Immature natural killer cell (primary cell): ENCODE measurements at places on chromosomes 2 and 18. TPM values are rescaled to one million over a fixed set of nuclear protein-coding genes. Genes with fewer than 3 reads are reported as not detected.

GRCh38 chr2:134504586-134505336, 214.0 kb downstream of the TMEM163 start:
- no peak for DNase-seq

DNA sequence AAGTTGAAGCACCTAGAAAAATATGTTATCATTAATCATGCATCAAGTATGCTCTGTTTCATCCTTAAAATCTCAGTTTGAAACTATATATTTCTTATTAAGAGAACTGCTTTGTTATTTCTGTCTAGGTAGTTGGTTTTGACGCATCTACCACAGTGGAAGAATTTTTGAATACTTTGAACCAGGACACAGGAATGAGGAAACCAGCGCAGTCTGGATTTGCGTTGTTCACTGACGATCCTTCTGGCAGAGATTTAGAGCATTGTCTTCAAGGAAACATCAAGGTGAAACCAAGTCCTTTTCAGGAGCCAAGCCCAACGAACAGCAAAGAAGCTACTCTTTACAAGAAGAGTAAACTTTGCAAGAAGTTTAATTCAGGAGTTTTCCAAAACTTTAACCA, 30.1 kb upstream of the DYNC2LI1 start:
- DNase-seq: no peak

- DNase-seq: no peak
These were observed 14.5 kb downstream of the CERS6 start for GRCh38 chr2:168470320-168471162.

The TBR1 gene
- polyA plus RNA-seq: not detected

DNA sequence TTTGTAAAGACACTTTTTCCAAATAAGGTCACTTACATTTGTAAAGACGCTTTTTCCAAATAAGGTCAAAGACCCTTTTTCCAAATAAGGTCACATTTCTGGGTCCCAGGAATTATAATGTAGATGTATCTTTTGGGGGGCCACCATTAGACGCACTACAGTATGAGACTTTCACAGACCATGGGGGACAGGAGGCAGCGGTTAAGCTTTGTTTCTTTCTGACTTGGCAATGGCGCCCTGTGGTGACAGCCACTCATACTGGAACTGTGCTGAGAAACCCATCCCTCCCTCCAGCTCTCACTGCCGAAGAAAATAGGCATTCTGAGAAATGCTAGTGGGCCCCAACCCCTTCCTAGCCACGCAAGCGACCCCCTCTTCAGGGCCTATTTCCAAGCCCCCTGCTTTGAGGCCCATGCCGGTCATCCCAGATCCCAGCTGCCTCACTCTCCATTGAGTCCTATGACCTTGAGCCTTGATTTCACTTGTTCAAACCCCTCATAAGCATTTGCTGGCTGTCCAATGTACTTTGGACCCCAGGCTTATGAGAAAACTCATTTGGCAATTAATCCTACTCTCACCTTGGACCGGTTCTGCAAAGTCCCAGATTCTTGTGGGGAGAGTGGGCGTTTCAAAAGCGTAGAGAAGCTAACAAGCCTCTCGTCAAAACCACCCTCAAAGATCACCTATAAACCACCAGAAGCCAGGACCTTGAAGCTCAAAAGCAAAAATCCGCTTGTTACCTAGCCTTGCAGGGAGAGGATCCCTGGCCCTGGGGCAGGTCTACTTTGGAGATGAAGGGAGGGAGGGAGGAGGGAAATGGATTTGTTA, 11.3 kb upstream of the SPATA3 start:
- DNase-seq: no peak

- DNase-seq: no peak
These were observed 13.0 kb downstream of the TMEM169 start for GRCh38 chr2:216094701-216095100.

DNA sequence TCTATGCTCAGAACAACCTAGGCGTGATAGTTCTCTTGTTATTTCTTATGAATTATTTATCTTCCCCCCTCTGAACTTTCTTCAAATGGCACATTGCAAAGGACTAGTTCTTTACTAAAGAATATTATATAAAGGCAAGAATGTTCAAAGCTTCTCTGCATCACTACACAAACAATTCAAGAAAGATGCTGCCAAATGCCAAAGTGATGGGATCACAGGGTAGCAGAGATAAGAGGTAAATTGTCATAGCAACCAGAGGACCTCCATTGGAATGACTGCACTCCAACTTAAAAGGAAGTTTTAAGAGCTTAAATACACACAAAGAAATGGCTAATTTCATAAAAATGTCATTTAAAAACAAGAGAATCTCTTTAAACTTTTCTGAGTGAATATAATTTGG, 72.8 kb downstream of the AQP4 start:
- no peak for DNase-seq

DNA sequence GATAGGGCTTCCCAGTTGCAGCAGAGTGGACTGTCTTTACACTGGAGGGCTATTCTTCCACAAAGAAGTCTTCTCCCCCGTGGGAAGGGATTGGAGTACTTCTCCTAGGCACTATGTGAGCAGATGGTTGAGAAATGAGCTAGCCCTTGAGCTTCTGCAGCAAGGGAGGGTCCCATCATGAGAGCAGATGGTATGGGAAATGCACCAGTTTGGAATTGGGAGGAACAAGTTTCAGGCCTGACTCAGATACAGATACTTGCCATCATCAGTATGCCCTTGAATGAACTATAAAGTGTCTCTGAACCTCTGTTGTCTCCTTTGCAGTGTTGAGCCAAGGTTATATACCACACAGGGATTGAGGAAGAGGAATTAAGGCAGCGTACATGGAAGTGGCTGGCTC, 757.4 kb downstream of the RNF144A start:
- no peak for DNase-seq

The TGFA gene
- polyA plus RNA-seq: 5.5 TPM

- DNase-seq: no peak
These were observed 1.9 kb downstream of the SCYGR3 start for GRCh38 chr2:227612546-227613271.

DNA sequence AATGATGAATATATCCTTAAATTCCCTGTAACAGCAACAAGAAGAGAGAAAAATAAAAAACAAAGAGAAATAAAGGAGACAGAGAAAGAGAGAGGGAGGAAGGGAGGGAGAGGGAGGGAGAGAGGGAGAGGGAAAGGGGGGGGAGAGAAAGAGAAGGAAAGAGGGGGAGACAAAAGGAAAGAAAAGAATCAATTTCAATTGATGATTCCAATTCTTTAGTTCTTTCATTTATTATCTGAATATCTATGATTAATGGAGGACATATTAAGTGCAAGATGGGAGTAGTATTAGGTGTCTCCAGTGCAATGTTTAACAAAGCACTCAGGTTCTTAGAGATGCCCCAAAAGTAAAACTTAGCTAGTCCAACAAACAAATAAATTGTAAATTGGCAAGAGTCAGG, 97.2 kb upstream of the DPP10 start:
- DNase-seq: no peak
